Stimulated activated CD4-positive, alpha-beta T cell treated with anti-CD3 and anti-CD28 coated beads, TNF-alpha, amount 100 ng/mL, for 24 hours (primary cell): ENCODE measurements at places on chromosomes 7 and 10.

DNA sequence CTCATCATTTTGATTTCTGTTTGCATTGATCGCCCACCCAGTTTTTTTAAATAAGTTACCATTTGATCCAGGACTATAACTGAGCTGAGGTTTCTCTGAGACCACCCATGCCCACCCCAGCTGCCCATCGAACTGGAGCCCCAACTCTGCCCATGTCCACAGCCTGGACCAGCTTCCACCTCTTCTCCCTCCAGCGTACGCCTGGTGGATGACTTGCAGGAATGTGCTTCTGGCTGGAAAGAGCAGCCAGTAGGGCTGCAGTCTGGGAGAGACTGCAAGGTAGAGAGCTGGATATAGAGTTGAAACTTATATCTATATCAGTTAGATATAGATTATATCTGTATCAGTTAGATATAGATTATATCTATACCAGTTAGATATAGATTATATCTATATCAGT is 25.8 kb upstream of the LRRC18 start:
- no peak for DNase-seq

GRCh38 chr10:124686707-124687376 is 57.3 kb downstream of the FAM53B start:
- no peak for DNase-seq

DNA sequence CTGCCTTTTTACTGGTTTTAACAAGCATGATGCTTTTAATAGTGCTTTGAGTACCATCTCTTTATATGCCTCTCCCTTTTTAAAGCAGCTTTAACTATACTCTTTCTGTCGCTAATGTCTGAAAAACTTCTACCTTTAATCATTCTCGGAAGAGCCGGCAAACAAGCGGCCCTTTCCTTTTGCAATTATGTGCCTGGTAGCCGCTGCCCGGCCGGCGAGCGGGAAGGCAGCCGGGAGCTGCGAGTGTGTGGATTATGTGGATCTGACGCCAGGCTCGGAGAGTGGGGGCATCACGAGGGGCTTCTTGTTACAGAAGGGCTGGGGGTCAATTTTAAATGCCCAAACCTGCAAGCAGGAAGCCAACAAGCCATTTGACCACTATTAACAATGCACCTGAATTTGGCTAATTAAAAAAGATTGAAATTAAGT is 120.9 kb downstream of the BUB3 start:
- no peak for DNase-seq

DNA sequence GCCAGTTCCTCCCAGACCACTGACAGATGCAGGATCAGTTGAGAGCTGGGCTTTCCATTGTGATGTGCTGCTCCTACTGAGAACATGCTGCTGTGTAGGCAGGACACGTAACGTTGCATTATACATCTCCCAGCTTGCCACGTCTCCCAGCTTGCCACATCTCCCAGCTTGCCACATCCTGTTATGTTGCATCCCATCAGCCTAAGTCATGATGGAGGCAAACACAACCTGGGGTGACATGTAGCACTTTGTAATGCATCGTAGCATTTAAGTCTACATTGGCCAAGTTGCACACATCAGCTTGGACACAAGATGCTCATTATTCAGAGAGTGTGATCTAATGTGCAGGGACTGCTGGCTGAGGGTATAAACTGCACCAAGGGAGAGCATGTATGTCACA is 73.3 kb upstream of the CHCHD3 start:
- DNase-seq = no peak

DNA sequence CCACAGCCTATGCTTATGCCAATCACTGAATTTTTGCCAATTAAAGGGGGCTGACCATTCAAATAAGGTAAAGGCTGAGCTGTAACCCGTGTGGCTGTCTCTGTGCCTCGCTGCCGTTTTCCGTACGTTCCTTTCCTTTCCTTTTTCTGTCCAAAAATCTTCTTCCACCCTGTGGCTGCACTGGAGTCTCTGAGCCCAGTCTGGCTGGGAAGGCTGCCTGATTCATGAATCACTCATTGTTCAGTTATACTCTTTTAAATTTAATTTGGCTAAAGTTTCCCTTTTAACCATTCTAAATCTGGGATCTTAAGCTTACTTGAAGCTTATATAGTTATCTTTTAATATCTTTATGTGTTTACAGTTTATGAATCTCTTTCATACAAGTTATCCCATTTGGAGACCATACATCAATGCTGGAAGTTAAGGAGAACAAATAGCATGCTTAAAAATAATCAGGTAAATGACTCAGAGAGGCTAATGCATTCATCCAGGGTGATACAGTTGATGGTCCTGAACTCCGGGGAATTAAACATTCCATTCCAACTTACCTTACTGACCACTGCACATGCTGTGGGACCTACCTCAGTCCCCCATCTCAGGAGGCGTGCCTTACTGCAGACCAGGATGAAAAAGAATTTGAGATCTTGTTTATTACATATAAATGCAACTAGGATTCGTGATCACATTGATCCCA is 385.3 kb upstream of the ADARB2 start:
- DNase-seq = no peak

DNA sequence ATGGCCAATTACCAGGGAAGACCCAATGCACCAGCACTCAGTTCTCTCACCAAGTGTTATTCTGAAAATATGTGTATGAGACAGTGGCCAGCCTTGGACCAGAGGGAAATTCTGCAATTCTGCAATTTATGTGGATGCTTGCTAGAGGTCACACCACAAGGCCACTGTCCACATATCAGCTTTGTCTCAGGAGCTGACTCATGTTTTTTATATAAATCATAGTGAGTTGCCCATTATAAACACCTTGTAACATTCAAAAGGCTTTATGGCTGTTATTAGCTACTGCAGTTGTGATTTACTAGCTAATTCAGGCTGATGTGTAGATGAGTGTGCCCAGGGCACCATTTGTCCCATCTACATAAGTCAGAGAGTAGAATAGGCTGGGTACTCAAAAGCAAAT is 649.0 kb downstream of the LRMDA start:
- no peak for DNase-seq

DNA sequence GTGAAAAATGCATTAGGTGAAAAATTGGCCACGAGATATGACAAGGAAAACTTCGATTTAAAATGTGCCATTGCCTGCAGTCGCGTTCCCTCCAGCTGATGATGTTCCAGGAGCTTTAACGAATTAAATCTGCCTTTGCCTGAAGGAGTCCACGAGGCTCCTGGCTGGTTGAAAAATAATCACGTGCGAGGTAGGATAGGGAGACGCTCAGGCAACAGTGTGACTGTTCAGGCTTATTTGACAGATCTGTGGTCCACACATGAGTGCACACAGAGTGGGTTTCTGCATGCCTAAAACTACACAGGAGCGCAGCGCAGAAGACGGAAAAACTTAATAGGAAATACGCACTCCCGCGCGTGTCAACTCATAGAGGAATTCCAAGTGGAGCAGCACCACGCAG is 204.0 kb upstream of the PITRM1 start:
- no peak for DNase-seq

- no peak for DNase-seq
Observed at GRCh38 chr7:68868978-68869377, 729.3 kb upstream of the AUTS2 start.

DNA sequence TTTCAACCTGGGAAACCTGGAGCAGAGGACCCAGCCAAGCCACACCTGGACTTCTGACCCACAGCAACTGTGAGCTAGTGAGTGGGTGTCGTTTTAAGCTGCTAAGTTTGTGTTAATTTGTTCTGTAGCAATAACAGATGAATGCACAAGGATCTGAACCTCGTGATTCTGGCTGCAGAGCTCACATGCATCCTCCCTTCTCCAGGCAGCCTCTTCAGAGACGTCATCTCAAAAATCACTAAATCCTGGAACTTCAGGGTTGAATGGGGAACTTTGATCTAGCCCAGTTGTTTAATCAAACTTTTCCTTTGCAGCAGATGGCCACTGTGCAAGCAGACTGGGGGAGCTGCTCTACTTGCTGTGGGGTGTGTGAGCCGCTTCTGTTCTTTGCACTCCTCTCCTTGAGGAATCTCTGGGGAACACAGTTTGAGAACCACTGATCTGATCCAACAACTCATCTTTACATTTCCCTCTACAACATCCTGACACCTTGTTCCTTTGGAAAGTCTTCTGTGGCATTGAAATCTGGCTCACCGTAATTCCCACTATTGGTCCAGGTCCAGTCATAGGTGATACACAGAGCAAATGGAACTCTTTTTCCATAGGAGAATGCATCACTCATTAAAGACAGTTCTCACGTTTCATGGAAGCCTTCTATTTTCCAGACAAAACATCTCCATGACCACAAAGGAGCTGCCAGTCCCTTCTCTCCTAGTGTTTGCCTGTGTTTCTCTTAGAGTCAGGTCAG is 90.3 kb downstream of the CHN2 start:
- no peak for DNase-seq

- no peak for DNase-seq
Observed at GRCh38 chr7:26071622-26072456, 80.2 kb upstream of the NFE2L3 start.

DNA sequence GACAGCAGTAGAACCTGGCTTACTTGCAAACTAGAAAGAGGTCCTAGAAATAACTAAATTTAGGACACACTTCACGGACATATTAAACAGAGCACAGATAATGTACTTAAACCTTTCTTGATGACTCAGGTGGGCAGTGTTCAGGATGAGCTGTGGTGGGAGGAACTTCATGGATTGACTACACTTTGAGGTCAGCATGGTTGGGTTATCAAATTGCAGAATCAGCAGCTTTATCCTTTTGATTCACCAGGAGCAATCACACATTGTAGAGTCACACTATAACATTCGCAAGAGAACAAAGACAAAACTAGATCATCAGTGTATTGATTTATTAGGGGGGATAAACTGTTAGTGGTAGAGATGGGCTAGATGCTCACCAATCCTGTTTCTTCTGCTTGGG is 38.6 kb upstream of the AGK start:
- DNase-seq = no peak

- no peak for DNase-seq
Observed at GRCh38 chr10:74092372-74092771, 58.3 kb downstream of the AP3M1 start.

- no peak for DNase-seq
Observed at GRCh38 chr7:126533715-126534114, 719.0 kb downstream of the GRM8 start.

- no peak for DNase-seq
Observed at GRCh38 chr10:96588060-96588554, 1.3 kb upstream of the TM9SF3 start.

- no peak for DNase-seq
Observed at GRCh38 chr7:4631380-4632179, 50.5 kb upstream of the FOXK1 start.

DNA sequence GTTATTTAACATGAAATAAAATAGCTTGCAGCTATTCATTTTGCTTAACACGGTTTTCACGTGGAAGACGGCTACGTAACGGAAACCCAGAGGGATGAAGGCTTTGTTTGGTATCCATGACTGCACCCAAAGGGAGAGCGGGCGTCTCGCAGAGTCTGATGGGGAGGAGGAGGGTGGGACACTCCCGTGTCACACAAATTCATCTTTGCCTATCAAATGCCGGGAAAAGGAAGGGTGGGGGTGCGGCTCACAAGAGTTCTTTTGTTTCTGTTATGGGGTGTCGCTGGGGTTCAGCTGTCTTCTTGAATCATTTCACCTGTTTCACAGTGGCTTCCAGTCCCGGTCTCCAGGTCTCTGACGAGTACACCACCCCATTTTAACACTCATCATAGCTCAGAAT is 108.5 kb downstream of the ZRANB1 start:
- no peak for DNase-seq

DNA sequence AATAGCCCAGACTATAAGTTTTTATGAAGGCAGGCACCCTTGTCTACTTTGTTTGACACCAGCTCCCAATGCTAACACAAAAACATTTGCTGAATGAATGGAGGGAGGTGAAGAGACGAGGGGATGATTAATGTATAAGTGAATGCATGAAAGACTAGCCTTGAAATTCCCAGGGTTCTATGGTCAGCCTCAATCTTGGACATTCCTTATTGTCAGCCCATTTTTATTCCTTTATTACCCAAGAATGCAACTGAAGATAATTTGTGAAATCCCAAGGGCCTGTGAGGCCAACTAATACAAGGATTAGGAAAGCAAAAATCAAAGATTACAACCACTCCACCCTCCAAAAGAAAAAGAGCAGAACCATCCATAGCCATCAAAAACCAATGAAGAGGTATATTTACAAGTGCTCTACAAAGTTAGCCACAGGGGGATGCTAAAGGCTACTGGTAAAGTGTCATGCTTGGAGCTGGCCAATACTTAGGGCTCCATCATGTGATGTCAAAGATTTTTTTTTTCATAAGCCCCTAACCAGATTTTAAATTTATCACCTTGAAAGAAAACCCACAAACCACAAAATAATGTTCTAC is 40.0 kb upstream of the ASAH2 start:
- no peak for DNase-seq

- no peak for DNase-seq
Observed at GRCh38 chr7:28018020-28018419, 162.6 kb downstream of the JAZF1 start.

GRCh38 chr10:99560277-99561126 is 27.8 kb downstream of the NKX2-3 start:
- DNase-seq = peak; percentile 21

- DNase-seq = no peak
Observed at GRCh38 chr10:24207781-24208611, 942 bp upstream of the KIAA1217 start.

DNA sequence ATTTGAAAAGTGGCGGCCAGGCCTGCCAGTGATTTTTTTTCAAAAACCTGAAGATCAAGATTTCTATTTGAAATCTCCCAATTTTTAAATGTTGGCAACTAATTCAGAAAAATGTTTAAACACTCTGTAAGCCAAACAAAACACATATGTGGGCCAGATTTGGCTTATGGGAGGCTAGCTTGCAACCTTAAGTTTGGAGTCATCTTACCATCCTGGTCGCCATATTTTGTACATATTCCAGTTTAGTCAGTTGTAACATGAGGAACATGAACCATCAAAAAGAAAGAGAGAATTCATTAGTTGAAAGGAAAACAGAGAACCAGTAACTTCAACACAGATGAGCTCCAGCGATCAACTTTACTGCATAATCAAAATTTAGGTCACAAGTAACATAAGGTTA is 115.4 kb downstream of the TMEM26 start:
- no peak for DNase-seq

- no peak for DNase-seq
Observed at GRCh38 chr10:93917064-93917391, 23.2 kb downstream of the SLC35G1 start.

- no peak for DNase-seq
Observed at GRCh38 chr10:120803972-120804371, 47.2 kb upstream of the WDR11 start.

- DNase-seq = peak; percentile 55
Observed at GRCh38 chr7:140673063-140673773, 473 bp downstream of the ADCK2 start.

GRCh38 chr10:129552119-129552518 is 85.1 kb downstream of the MGMT start:
- no peak for DNase-seq

GRCh38 chr7:26789481-26790184 is 74.8 kb downstream of the SKAP2 start:
- no peak for DNase-seq

- no peak for DNase-seq
Observed at GRCh38 chr7:16954321-16954720, 72.5 kb upstream of the AGR3 start.

DNA sequence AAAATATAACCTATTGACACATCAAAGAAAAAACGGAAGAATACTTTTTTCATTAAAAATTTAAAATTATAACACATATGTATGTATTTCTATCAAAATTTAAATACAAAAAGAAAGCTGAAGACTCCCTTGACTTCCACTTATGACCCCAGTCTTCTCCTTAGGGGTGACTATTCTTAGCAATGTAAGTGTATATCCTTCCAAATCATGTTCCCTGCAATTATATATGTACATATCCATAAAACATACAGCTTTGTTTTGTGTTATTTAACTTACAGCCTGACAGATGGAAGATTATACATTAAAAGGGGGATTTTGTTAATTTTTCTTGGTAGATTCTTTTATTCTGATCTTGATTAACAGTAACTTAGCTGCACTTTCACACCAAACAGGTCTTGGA is 9.1 kb downstream of the GLUD1 start:
- DNase-seq = no peak
